ENCODE measurements at places on chromosomes 2 and 18.
A peak's percentile ranks its signal among the peaks of the same experiment; 100 is the strongest.

- DNase-seq, result peak; percentile 63
Measured at GRCh38 chr2:42128721-42129486, 40.2 kb upstream of the EML4 start.

DNA sequence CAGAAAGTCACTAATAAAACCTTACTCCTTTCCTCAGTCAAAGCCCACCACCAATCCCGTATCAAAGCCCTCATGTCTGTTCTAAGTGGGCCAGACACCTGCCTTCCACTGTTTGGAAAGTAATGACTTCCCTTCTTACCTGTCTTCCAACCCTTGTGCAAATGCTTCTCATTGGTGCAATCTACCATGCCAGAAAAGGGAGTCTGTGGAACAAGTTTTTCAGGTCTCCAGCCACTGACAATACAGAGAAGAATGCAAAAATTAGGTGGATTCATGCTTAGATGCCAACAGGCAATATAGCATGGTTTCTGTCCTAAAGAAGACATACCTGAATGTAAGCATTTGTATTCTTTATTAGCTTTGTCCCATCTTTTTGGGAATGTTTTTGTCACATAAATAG, 1140.6 kb upstream of the LRRTM1 start:
- DNase-seq, result no peak

DNA sequence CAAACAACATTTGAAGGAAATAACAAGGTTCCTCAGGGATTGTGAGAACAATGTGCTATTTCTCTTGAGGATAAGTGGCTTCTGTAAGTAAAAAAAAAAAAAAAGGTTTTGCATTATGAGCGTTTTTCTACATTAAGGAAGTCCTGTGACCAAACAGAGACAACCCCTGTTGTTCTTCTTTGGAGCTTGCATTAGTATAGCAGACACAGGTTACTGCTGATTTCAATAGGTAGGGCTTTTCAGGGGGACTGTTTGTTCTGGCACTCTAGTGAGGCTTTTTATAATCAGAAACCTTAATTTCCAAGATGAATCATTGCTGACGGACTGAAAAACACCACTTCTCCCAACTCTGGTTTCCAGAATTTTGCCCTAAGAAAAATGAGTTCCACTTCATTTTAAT, 8.2 kb downstream of the DPP10 start:
- DNase-seq, result no peak

DNA sequence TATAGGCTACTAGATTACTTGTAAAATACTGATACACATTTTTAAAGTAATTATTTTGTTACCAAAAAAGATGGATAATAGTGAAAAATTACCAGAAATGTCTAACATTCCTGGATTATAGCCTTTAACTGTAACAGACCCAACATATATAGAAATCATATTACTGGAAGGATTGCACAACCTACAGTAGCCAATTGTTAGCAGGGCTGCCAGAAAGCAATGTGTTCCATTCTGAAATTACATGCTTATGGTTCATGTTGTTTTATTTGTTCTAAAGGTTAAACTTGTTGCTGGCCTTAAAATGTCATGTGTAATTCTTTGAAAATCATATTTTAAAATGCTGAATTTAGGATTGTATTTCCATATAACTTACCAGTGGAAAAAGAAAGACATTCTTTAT, 793.6 kb upstream of the ACVR2A start:
- DNase-seq, result no peak

- peak; percentile 68 for DNase-seq
Measured at GRCh38 chr2:138475277-138475776, 26.2 kb upstream of the SPOPL start.

DNA sequence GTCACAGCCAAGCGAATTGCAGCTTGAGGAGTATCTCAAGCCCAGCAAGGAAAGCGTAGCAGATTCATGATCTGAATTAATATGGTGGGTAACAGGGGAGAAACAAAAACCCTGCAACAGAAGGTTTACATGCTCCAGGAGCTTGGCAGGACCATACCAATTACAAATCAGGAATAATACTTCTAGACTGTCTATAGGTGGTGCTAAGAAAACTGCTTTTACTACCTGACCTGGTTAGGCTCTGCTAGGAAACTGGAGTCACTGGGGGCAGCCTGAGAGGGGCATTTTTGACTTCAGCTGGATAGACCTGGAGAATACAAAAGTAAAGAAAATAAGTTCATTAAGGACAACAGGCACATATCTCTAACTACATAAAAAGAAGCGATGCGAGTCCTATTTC, 24.6 kb upstream of the SPOPL start:
- no peak for DNase-seq

GRCh38 chr2:66323406-66323805, 111.5 kb upstream of the MEIS1 start:
- no peak for DNase-seq

GRCh38 chr2:175187378-175187777, 5.9 kb upstream of the ATP5MC3 start:
- no peak for DNase-seq

- DNase-seq, result no peak
Measured at GRCh38 chr2:8044046-8044594, 637.7 kb upstream of the ID2 start.

DNA sequence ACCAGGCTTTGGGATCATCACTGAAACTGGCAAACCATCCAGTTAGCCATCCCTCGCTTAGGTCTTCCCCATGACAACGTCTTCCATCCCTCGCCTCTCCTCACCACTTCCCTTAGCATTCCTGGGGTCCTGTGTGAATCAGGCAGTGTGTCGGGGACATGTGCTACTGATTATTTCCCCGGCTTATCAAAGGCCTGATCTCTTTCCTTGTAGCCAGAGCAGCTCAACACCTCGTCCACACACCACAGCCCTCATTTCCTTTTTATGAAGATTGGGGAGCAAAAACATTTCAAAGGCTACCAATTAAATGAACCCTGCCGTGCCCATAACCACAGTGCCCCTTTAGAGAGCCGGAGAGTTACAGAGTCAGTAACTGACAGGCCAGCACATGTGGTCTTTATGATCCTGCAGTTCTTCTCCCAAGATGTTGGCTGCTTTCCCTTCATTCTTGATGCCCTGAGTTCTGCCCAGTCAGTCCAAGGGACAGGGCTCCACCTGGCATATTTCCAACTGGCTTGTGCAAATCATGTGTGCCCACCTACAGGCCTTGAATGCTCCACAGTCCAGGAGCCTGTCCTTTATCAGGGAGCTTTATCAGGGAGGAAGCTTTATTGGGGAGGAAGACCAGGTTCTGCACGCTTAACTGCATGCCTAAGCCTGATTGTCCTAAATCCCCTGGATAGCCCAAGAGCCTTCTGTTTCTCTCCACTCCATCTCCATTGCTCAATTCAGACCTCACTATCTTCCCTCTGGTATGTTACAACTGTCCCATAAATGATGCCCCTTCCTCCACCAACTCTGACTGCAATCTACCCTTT, 343.1 kb downstream of the CYRIA start:
- no peak for DNase-seq

GRCh38 chr2:80169811-80170594, 134.5 kb downstream of the LRRTM1 start:
- no peak for DNase-seq

Data from B cell (primary cell).